Fibroblast of gingiva (primary cell): ENCODE measurements at places on chromosomes 7 and 10.

GRCh38 chr7:674454-675410 lies 51.8 kb upstream of the DNAAF5 start:
- no peak for DNase-seq

GRCh38 chr7:117682681-117683385 lies 190.4 kb downstream of the CTTNBP2 start:
- DNase-seq, result no peak

GRCh38 chr7:155531681-155532080 lies 14.7 kb downstream of the CNPY1 start:
- DNase-seq, result no peak

GRCh38 chr10:32253821-32254220 lies 93.1 kb downstream of the EPC1 start:
- DNase-seq, result no peak

DNA sequence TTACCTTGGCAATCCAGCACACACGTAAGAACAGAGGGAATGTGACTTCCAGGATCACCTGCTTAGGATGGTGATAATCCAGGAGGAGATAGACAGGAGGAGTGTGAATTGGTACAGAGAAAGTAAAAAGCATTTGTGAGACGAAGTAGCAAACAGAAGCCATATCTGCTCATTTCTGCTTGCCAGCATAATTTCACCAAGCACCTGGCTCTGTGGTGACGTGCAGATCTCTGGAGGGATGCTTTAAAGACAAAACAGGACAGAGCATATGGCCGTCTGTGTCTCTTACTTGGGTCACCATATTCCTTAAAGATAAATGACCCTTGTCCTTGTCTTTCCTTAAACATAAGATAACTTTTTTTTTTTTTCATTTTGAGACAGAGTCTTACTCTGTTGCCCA lies 90.2 kb upstream of the ARHGAP21 start:
- DNase-seq, result no peak

DNA sequence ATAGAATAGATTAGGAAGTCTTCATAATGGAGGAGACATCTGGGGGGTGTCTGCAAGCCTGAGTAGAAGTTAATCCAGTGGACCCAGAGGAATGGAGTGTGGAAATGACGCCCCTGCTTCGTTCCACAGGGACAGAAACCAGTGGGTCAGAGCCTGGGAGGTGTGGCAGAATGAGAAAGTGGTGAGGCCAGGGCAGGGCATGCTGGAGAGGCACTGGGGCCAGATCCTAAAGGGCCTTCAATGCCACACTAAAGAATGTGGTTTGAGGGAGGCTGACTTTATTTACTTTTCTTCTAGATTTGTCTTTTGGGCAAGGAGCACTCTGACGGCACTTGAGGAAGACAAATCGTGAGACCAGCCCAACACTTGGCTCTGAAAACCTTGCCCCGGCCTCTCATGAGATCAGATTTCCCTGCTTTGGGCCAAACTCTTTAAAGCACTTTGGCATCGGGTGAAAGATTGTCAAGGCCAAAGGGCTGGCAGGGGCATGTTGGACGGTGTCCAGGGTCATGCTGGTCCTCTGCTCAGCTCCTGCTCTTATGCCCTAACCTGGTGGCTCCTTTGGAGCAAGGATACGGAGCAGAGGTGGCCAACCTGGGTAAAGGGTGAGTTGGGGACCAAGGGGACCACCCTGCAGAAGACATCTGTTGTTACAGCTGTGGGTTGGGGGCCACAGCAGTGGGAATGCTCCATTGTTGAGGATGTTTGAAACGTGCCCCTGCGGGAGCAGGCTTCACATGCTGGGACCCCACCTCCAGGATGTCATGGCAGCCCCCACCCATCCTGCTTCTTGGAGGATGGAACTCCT lies 157.0 kb upstream of the ZMIZ1 start:
- no peak for DNase-seq

GRCh38 chr7:44965441-44965903 lies 13.3 kb downstream of the MYO1G start:
- no peak for DNase-seq

DNA sequence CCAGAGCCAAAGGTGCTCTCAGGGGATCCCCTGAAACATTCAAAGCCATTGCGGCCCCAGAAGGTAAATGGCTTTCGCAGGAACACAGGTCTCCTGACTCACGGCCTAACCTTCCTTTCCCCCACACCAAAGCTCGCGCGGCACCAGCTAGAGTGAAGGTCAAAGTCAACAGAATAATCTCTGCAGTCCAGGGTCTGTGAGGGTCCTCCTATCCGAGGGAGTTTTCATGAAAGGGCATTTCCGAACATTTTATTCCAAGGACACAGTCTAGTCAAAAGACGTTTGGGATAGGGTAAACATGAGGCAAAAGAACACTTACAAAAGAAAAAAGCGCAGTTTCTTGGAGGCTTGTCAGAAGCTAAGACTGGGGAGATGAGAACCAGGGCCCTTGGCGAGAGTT lies 559 bp upstream of the STEAP2 start:
- DNase-seq, result no peak

DNA sequence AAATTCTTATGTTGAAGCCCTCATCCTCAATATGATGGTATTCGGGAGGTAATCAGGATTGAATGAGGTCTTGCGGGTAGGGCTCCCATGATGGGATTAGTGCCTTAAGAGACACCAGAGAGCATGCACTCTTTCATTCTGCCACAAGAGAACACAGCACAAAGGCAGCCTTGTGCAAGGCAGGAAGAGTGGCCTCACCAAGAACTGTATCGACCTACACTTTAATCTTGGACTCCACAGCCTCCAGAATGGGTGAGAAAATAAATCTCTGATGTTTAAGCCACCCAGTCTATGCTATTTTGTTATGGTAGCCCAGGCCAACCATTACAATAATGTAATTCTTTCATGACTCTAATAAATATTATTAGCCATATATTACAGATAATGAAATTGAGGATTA lies 8.4 kb downstream of the SEM1 start:
- no peak for DNase-seq

DNA sequence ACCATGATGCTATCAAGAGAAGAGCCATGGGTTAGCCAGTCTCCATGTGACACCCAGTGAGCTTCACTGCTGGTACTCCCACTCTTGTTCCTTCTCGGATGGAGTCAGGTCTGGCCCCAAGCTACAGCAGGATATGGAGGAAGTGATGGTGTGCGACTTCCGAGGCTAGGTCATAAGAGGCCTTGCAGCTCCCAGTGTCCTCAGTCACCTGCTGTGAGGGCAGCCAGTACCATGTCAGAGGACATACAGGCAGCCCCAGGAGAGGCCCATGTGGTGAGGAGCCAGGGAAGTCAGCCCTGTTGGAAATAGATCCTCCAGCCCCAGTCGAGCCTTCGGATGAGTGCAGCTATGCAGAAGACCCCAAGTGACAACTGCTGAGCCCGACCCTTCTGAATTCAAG lies 237.0 kb downstream of the EBF3 start:
- DNase-seq, result no peak
